A375 (cell line): ENCODE measurements at places on chromosomes 4 and X. TPM values are rescaled to one million over a fixed set of nuclear protein-coding genes. Genes with fewer than 3 reads are reported as not detected.

The BTK gene
- total RNA-seq = not detected in 2 replicates

The IL3RA gene
- not detected in 2 replicates for total RNA-seq

The ATP1B4 gene
- not detected in 2 replicates for total RNA-seq

The RAB33A gene
- total RNA-seq = not detected in 2 replicates
